Activated CD8-positive, alpha-beta memory T cell treated with anti-CD3 and anti-CD28 coated beads, Interleukin-2, amount 10 ng/mL, durations not matched to agents 7 days and 5 days (primary cell): ENCODE measurements at places on chromosomes 4 and X.

- no peak overlapping the region for H3K4me3 ChIP-seq
- no peaks in the 10 kb centered on the region for H3K36me3 ChIP-seq
- H3K27ac ChIP-seq, result no peak overlapping the region
- no peaks in the 10 kb centered on the region for H3K27me3 ChIP-seq
- H3K4me1 ChIP-seq, result no peaks in the 10 kb centered on the region
Observed at GRCh38 chrX:27765718-27766117, 42.1 kb upstream of the MAGEB10 start.

- no peak for DNase-seq
- no peaks in the 10 kb centered on the region for H3K4me1 ChIP-seq
- H3K4me3 ChIP-seq, result no peak overlapping the region
- H3K27me3 ChIP-seq, result peaks cover 5% of the 10 kb centered on the region
- H3K27ac ChIP-seq, result no peak overlapping the region
Observed at GRCh38 chr4:107541511-107541910, 178.5 kb downstream of the PAPSS1 start.

- no peak overlapping the region for H3K4me3 ChIP-seq
- H3K27ac ChIP-seq, result no peak overlapping the region
- H3K27me3 ChIP-seq, result no peaks in the 10 kb centered on the region
- H3K4me1 ChIP-seq, result peaks cover 10% of the 10 kb centered on the region
Observed at GRCh38 chr4:110107866-110108265, 90.5 kb downstream of the ELOVL6 start.

- H3K4me1 ChIP-seq, result no peaks in the 10 kb centered on the region
- no peak overlapping the region for H3K27ac ChIP-seq
- H3K27me3 ChIP-seq, result no peaks in the 10 kb centered on the region
- H3K4me3 ChIP-seq, result no peak overlapping the region
Observed at GRCh38 chr4:79047316-79047715, 108.1 kb upstream of the PAQR3 start.

DNA sequence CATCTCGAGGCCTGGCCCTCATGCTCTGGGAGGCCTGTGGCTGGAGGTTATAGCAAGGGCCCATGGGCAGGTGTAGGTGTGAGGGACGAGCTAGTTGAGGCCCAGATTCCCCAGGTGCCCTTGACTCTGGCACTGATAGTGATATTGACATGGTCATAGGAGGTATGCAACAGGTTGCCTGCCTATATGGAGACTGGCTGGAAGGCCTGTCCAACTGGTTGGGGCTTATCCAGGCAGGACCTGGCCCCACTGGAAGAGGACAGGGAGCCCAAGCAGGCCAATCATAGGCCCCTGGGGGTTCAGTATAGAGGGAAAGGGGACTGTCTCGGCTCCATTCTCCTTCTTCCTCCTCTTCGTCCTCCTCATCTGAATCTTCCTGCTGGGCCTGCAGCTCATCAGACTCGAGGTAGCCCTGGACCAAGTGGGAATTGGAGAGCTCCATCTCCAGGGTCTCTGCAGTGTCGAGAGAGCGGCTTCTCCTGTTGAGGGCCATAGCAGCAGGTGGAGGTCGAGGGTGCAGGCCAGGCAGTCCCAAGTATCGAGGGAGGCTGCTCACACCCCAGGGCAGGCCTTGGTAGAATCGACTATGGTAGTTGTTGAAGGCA is 15.3 kb downstream of the AMER1 start:
- no peaks in the 10 kb centered on the region for H3K27me3 ChIP-seq
- H3K27ac ChIP-seq, result no peak overlapping the region
- no peak for DNase-seq
- no peaks in the 10 kb centered on the region for H3K4me1 ChIP-seq

DNA sequence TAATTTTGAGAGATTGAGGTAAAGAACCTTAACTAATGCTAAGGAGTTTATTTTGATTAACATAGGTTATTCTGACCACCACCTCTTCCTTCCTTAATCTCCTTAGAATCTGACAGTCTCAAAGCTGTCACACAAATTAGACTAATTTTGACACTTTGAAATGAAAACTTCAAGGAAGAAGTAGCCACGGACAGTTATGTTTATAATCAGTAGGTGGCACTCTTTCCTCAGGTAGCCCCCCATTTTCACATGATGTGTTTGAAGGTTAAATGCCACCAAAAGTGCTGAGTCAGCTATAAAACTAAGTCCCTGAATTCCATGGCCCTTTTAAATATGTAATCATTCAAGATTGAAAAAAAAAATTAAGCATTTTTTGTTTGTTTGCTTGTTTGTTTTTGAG is 22.4 kb downstream of the TMEM33 start:
- H3K27me3 ChIP-seq, result no peaks in the 10 kb centered on the region
- DNase-seq, result no peak
- peaks cover under 1% of the 10 kb centered on the region for H3K4me1 ChIP-seq
- no peak overlapping the region for H3K27ac ChIP-seq
- peaks cover 14% of the 10 kb centered on the region for H3K36me3 ChIP-seq

- no peak overlapping the region for H3K27ac ChIP-seq
- DNase-seq, result no peak
- no peaks in the 10 kb centered on the region for H3K4me1 ChIP-seq
- H3K27me3 ChIP-seq, result no peaks in the 10 kb centered on the region
- no peak overlapping the region for H3K4me3 ChIP-seq
Observed at GRCh38 chrX:85309717-85310116, 65.9 kb downstream of the ZNF711 start.

GRCh38 chr4:26252349-26253025 is 68.3 kb upstream of the RBPJ start:
- no peak overlapping the region for H3K27ac ChIP-seq
- no peak overlapping the region for H3K4me3 ChIP-seq
- peaks cover 16% of the 10 kb centered on the region for H3K4me1 ChIP-seq
- peak; percentile 54 for DNase-seq
- no peaks in the 10 kb centered on the region for H3K36me3 ChIP-seq

DNA sequence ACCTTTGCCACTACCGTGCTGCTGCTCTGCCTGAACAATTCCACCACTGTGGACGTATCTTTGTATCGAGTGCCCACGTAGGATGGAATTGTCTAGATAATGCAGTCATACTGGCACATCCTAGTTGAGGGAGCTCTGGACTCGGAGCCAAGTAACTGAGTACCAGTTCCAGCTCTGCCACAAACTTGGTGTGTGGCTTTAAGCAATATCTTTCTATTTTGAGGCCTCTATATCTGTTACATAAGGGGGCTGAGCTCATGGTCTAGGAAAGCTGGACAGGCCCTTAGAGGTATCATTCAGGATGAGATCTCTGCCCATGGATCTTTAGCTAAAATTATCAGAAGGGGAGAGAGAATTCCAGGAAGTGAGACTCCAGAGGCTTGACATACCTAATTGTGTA is 12.4 kb downstream of the GABRE start:
- no peaks in the 10 kb centered on the region for H3K36me3 ChIP-seq
- no peaks in the 10 kb centered on the region for H3K27me3 ChIP-seq
- H3K4me3 ChIP-seq, result no peak overlapping the region
- no peak for DNase-seq

DNA sequence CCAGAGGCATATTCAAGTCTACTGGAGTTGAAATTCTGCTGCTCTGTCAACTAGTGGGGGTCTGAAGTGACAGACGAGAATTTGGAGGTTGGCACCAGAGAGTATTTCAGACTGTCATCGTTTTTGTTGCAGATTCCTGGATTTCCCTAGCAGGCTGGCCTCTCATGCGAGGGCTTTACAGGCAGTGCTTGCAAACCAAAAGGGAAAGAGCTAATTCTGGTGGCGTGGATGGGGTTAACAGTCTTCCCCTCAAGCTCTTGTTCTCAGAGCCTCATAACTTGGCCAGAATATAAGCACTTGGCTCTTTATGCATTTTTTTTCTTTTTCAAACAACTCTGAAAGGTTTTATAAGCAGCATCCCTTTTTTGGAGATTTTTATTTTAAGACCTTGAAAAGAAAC is at the start of gene SPARCL1:
SPARCL1 (minus strand) TSS at position 190 of the 400 bp plus-strand sequence. CDS start 29,802 bp downstream, outside the sequence.
- H3K4me1 ChIP-seq, result no peaks in the 10 kb centered on the region
- no peak for DNase-seq
- H3K4me3 ChIP-seq, result no peak within 1 kb of the TSS
- H3K27ac ChIP-seq, result no peak within 1 kb of the TSS
- peaks cover 18% of the 10 kb centered on the region for H3K27me3 ChIP-seq

GRCh38 chr4:1544861-1545281 is 138.6 kb upstream of the NKX1-1 start:
- peaks cover 8% of the 10 kb centered on the region for H3K27me3 ChIP-seq
- H3K4me3 ChIP-seq, result no peak overlapping the region
- H3K4me1 ChIP-seq, result peaks cover 3% of the 10 kb centered on the region

GRCh38 chr4:144644368-144645101 is 1.4 kb upstream of the HHIP start:
- peaks cover 44% of the 10 kb centered on the region for H3K27me3 ChIP-seq
- H3K27ac ChIP-seq, result no peak overlapping the region
- H3K4me3 ChIP-seq, result no peak overlapping the region
- peaks cover 2% of the 10 kb centered on the region for H3K36me3 ChIP-seq
- H3K4me1 ChIP-seq, result peaks cover 20% of the 10 kb centered on the region

- no peak overlapping the region for H3K4me3 ChIP-seq
- H3K36me3 ChIP-seq, result no peaks in the 10 kb centered on the region
- no peak for DNase-seq
- H3K27me3 ChIP-seq, result peaks cover 42% of the 10 kb centered on the region
Observed at GRCh38 chr4:151227731-151228130, 49.2 kb upstream of the PRSS48 start.

- no peaks in the 10 kb centered on the region for H3K36me3 ChIP-seq
- no peaks in the 10 kb centered on the region for H3K4me1 ChIP-seq
- no peak for DNase-seq
- H3K27ac ChIP-seq, result no peak overlapping the region
Observed at GRCh38 chr4:150355858-150356455, 226.0 kb upstream of the MAB21L2 start.

- DNase-seq, result peak; percentile 68
- no peaks in the 10 kb centered on the region for H3K27me3 ChIP-seq
- peak overlapping the region; percentile 93 for H3K27ac ChIP-seq
- peak overlapping the region; percentile 35 for H3K4me3 ChIP-seq
Observed at GRCh38 chr4:123418351-123418931, 21.8 kb downstream of the SPRY1 start.

DNA sequence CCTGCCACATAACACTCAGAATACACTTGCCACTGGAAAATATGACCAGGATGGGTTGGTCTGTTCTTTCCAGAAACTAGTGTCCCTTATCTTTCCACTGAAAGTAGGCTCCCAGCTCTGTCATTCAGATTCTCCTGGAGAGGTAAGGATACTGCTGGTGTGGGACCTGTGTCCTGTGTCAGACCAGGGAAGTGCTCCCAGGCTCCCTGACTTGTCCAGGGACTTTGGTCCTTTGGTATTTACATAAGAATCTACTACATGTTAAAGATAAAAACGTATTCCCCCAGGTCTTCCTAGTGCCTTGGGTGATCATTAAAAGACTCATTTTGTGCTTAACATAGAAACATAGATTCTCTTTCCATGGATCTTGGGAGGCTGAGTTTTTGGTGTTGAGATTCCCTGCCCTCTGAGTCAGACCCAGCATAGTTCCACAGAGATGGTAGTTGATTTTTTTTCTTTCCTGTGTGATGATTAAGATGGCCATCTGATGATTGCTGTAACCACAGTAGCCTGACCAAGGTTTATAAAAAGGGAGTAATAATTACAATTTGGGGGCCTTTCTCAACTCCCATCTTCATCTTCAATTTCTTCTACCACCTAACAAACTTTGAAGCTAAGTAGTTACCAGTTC is 159.8 kb upstream of the JADE1 start:
- no peak for DNase-seq
- no peaks in the 10 kb centered on the region for H3K36me3 ChIP-seq
- no peaks in the 10 kb centered on the region for H3K27me3 ChIP-seq
- no peaks in the 10 kb centered on the region for H3K4me1 ChIP-seq
- H3K4me3 ChIP-seq, result no peak overlapping the region

DNA sequence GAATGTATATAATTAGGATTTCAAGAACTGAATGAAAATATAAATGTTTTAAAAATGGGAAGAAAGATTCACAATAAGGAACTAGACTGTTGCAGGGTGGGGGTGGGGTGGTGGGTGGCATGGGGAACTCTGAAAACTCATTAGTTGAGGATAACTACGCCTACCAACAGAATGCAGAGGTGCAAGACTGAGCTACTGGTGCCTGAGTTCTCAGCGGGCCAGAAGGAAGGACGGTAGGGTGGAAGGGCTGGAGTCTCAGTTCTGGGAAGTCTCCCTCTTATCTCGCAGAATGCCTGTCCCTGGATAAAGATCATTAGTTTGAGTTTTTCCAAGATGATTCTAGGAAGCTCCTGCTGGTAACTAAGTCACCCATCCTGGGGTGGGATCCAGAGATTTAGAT is 1.3 kb upstream of the SOD3 start:
- peaks cover 11% of the 10 kb centered on the region for H3K27me3 ChIP-seq
- no peaks in the 10 kb centered on the region for H3K36me3 ChIP-seq
- H3K4me3 ChIP-seq, result no peak overlapping the region
- H3K27ac ChIP-seq, result no peak overlapping the region

DNA sequence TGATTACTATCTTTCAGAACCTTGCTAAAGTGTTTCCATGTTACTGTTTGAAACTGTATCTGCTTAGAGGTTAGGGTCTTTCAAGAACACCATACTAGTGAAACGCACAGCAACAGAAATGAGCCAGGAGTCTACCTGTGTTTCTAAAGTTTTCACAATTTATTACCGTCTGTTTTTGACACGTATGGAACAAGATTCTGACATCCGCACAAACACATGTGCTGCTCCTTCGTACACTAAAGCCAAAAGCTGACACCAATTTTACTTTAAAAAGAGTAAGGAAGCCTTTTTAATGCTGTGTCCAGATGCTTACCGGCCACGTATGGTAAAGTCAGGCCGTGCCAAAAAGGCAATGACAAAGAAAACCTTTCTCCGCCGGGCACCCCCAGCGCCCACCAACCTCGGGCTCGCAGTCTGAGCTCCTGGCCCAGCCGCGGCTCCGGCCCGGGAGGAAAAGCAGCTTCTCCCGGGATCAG is 532 bp downstream of the RPS4X start:
- peak overlapping the region; percentile 86 for H3K27ac ChIP-seq
- peaks cover 43% of the 10 kb centered on the region for H3K4me1 ChIP-seq
- no peak for DNase-seq

DNA sequence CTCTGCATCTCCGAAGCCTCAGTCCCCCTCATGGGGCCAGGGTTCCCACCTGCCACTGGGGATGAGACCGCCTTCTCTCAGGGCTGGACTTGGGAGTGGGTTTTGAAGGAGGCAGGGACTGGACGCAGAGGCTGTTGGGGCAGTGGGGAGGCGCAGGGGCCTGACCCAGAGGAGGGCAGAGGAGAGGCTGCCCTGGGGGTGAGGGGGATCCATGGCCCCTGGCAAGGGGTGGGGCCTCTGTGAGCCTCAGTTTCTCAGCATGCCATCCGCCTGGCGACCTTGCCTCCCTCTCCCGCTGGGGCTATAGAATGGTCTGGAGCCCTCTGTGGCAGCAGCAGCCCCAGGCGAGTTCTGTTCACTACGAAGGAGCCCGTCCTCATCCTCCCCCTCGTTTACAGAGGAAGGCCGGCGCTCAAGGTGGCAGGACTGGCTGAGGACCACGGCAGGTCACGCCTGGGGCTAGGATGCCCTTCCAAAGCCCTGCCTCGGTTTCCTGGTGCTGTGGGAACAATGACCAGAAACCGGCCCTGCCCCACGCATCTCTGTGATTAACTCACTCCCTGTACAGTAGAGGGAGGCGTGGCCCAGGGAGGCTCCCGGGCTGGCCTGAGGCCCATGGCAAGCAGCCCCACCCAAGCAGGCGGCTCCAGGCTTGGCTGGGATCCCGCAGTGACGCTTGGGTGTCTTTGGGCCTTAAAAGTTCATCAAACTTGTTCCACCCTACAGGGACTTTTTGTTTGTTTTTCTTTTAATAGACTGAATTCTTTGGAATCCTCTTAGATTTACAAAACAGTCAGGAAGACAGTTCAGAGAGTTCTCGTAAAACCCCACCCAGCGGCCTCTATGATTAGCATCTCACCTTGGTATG is 16.0 kb upstream of the SH3TC1 start:
- no peak overlapping the region for H3K4me3 ChIP-seq
- DNase-seq, result no peak
- H3K27ac ChIP-seq, result no peak overlapping the region
- H3K4me1 ChIP-seq, result no peaks in the 10 kb centered on the region
- H3K36me3 ChIP-seq, result no peaks in the 10 kb centered on the region
